ENCODE measurements at places on chromosomes 16 and 17.
A peak's percentile ranks its signal among the peaks of the same experiment; 100 is the strongest.

- no peak for DNase-seq
Observed at GRCh38 chr17:13785981-13786598, 184.4 kb upstream of the HS3ST3A1 start.

- no peak for DNase-seq
Observed at GRCh38 chr17:48732688-48733629, 4.4 kb upstream of the HOXB13 start.

DNA sequence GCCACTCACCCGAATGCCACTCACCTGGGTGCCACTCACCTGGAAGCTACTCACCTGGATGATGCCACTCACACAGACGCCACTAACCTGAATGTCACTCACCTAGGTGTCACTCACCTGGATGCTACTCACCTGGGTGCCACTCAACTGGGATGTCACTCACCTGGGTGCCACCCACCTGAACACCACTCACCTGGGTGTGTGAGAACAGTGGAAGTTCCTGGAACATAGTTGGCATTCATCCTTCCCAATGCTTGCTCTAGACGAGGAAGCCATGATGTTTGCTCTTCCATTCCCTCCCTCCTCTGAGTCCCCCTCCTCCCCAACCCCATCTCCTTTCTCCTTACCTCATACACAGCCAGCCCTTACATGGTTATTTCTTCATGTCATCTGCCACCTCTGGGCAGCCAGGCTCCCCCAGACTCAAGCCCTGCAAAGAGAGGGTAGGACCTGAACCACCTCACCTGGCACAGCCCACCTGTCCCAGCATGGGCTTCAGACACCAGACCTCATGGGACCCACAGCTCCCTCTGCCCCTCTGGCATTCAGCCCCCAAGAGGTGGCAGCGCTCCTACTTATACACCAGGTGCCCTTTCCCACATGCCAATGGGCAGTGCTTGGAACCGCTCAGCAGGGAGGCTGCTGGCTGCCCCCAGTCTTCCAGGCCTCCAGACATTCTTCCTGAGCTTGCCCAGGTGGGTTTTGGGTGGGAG is 171.8 kb upstream of the FOXF1 start:
- no peak for DNase-seq

GRCh38 chr17:49344914-49345313 is 17.1 kb downstream of the ZNF652 start:
- no peak for DNase-seq

DNA sequence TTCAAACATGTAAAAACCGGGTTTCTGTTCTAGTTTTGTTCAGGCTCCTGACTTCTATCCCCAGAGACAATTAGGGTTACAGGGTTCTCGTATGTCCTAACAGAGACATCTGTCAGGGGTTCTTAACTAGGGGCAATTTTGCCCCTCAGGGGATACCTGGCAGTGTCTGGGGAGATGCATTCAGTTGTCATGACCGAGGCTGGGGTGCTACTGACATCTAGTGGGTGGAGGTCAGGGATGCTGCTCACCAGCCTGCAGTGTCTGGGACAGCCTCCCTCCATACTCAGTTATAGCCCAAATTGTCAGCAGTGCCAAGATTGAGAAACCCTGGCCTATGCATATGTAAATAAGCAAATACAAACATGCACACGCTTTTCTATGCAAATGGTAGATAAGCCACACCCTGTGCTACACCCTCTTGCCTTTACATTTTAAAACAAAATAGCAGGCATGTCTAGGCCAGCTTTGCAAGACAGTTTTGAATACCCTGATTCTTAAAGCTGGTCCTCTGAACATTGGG is 37.4 kb downstream of the CLEC16A start:
- DNase-seq = no peak

DNA sequence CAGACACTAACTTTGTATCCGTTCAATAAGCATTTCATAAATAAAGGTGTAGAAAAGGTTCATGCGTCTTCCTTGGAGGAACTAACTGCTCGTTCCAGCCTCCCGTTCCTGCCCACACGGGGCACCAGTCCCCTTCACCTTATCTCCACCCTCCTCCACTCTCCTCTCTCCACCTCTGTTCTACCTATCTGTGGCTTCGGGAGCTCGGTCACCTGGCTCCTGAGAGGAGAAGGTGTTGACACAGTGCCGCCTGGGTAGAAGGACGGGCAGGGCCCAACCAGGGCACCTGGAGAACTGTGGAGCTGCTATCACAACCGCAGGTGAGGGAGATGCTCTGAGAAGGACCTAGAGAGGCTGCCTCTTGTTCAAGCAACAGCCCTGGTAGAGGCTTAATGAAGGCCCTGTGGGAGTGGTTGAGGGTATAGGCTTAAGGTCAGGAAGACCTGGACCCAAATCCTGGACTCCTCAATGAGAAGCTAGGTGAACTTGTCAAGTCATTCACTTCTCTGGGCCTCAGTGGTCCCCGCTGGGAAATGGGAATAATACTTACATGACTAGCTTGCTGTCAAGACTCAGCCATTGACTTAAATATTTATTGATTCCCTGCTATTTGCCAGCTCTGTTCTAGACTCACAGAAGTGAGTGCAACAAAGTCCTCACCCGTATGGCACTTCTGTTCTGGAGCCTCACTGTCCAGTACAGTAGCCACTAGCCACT is 9.6 kb upstream of the MINK1 start:
- no peak for DNase-seq

DNA sequence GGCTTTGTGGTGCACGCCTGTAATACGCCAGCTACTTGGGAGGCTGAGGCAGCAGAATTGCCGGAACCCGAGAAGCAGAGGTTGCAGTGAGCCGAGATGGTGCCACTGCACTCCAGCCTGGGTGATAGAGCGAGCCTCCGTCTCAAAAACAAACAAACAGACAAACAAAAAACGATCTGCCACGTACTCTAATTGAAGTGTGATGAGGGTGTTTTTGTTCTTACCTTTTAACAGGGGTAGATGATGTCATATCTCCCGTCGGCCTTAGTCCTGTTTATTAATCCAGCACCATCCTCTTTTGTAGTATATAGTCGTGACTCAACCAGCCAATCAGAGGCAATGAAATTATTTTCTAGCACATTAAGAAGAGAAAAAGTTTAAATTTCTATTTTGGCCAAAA is 58.5 kb downstream of the IQCK start:
- DNase-seq = no peak

- DNase-seq = no peak
Observed at GRCh38 chr17:78223765-78224164, 7.7 kb upstream of the TMEM235 start.

DNA sequence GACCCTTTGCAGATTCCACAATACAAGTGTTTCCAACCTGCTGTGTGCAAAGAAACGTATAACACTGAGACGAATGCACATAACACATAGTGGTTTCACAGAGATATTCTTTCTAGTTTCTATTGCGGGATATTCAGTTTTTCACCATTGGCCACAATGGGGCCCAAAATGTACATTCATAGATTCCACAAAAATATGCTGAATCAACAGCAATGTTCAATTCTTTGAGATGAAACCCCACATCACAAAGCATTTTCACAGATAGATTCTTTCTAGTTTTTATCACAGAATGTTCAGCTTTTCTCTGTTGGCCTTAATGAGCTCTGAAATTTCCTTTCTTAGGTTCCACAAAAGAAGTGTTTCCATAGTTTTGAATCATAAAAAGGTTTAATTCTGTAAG is 2472.3 kb downstream of the TP53TG3F start:
- DNase-seq = no peak

DNA sequence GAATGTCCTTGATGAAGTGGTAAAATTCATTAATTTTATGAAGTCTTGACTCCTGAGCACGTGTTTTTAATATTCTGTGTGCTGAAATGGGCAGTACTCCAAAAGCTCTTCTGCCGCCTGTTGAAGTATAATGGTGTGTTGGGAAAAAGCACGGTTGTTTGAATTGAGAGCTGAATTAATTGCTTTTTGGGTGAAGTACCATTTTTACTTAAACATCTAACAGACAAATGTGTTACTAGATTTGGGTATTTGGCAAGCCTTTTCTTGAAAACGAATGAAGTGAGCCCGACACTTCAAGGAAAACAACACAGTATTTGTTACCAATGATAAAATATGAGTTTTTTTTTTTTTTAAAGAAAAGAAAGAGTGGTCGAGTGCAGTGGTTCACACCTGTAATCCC is 22.5 kb downstream of the WWP2 start:
- no peak for DNase-seq

DNA sequence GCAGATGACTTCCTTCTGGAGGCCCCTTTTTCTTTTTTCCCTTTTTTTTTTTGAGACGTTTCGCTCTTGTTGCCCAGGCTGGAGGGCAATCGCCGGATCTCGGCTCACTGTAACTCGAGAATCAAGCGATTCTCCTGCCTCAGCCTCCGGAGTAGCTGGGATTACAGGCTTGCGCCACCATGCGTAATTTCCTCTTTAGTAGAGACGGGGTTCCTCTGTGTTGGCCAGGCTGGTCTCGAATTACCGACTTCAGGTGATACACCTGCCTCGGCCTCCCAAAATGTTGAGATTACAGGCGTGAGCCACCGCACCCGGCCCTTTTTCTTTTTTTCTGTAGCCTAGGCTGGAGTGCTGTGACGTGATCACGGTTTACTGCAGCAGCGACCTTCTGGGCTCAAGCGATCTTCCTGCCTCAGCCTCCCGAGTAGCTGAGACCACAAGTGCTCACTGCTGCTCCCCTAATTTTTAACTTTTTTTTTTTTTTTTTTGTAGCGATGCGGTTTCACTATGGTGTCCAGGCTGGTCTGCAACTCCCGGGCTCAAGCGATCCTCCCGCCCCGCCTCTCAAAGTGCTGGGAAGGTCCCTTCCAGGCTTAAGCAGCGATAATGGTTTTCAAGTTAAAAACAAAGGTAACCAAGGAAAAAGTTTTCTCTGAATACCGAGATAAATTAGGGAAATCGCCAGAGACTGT is 956 bp upstream of the IST1 start:
- peak; percentile 25 for DNase-seq

DNA sequence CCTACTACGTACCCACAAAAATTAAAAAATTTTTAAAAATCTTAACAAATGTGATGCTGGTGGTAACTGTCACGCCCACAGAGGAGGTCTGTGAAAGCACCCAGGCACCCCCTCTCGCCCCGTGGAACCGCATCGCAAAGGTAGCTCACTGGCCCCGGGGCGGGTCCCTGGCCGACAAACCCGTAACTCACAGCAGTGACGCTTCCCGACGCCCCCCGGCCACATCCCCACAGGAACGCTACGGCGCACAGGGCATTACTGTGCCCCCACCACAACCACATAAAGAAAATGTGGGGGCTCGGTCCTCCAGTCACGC is 366 bp downstream of the ANKS3 start:
- DNase-seq = peak; percentile 25

DNA sequence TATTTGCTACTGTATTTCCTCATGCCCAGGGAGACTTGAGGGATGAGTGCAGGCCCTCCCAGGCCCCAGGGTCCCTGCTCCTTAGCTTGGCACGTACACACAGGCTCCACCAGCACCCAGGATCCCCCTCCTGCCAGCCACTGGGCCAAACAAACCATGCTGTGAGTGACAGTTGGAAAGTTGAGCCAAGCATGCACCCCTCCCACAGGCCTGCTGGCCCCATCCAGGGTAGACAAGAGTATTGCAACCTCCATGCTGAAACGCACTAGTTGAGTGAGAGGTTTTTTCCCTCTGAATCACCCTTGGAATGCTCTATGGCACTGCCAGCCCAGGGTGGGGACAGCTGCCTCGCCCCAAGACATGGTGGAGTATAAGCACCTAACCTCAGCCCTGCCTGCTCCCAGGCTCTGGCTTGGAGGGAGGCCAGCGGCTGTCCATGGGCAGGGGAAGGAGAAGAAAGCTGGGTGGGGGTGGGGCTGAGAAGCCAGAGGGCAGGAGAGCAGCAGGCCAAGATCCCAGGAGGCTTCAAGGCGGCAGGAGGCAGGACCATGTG is 49.6 kb downstream of the PITPNM3 start:
- DNase-seq = no peak

DNA sequence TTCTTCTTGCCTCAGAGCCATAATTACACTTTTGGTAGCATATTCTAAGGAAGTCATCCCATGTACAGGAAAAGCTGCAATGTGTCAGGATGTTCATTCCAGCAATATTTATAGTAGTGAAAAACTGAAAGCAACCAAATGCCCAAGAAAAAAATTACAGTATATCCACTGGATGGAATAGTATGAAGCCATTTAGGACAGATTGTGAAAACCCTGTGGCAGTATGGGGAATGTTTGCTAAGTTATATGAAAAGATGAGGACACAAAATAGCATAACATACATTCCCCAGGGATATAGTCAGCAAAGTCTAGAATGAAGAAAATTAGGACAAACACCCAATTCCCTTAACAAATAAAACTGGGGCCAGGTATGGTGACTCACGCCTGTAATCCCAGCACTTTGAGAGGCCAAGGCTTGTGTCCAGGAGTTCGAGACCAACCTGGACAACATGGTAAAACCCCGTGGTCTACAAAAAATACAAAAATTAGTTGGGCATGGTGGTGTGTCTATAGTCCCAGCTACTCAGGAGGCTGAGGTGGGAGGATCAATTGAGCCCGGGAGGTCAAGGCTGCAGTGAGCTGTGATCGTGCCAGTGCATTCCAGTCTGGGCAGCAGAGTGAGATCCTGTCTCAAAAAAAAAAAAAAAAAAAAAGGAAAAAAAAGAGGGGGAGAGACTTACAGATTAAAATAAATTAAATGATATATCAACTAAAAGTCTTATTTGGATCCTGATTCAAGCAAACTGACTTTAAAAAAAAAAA is 2.3 kb downstream of the LRRC3C start:
- DNase-seq = no peak

DNA sequence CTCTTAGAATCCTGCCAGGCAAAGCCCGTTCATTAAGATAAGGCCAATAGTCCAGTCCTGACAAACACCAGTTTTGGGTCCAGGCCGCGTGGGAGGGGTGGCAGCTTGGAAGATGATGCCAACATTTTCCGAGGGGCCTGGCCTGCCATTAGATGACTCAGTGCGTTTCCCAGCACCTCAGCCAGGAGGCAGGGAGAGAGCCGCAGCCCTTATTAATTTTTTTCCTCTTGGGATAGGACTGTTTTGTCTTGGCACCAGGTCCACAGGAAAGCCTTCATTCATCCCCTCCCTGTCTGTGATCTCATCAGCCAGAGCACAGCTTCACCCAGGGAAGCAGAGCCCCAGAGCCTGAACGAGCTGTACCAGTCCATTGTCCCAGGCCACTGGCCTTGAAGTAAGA is 4.7 kb upstream of the NDEL1 start:
- no peak for DNase-seq

DNA sequence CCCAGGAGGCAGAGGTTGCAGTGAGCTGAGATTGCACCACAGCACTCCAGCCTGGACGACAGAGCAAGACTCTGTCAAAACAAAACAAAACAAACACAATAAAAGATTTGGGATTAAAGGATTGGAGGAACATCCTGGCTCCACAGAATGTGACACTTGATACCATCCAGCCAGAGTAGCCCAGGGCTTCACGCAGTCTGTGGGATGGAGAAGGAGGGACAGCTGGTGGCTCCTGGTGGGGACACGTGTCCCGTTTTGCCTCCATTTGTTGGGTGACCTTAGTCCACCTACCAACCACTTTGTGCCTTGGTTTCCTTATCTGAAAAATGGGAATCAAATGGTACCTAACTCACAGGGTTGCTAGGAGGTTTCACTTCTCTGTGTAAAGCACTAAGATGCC is 12.4 kb upstream of the CYB561 start:
- no peak for DNase-seq

Data from stimulated activated CD4-positive, alpha-beta T cell treated with anti-CD3 and anti-CD28 coated beads, Interleukin-4, amount 100 ng/mL, for 4 hours (primary cell).